ENCODE measurements at places on chromosomes 12 and 14.

GRCh38 chr12:116898669-116899068, 12.1 kb upstream of the FBXW8 start:
- DNase-seq = no peak

GRCh38 chr12:77894556-77894955, 63.9 kb downstream of the NAV3 start:
- no peak for DNase-seq

GRCh38 chr14:88005978-88006851, 1.3 kb downstream of the GPR65 start:
- DNase-seq = no peak

GRCh38 chr12:111788178-111788654, 21.5 kb downstream of the ALDH2 start:
- no peak for DNase-seq

DNA sequence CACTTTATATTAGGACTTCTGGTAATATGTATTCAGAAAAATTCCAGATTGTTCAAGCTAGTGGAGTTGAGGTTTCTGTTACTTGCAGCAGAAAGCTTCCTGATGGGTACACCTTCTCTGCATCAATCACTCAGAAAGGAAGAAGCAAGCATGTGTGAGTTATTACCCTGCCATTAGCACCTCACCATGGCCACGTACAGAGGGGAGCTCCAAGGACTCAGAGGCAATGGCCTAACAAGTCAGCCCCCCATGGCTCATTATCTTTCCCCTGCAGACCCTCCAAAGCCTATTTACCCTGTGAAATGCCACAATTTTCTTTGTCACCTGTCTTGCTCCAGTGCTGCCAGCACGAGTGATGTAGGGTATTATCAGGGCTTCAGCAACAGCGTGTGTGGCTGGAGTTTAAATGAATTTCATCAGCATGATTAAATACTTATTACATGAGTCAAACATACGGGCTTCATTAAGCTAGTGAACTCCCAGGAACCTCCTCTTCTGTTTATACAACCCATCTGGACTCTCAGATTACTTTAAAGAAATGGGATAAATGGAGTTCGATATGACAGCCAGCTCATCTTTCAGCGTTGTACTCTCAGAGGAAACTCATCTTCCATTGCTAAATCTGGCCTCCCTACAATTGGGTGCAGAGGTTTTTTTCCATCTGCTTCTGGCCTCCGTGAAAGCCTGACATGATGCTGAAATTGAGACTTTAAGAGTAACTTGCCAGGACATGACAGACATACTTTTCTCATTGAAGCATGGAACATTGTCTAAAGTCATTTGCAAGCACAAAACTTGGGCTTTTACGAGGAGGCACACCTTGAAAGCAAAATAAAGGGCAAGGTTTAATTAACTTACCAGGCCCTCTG, 135.9 kb downstream of the TMEM30B start:
- peak; percentile 34 for DNase-seq

- no peak for DNase-seq
These were observed 183.5 kb downstream of the NUAK1 start for GRCh38 chr12:105954951-105955931.

DNA sequence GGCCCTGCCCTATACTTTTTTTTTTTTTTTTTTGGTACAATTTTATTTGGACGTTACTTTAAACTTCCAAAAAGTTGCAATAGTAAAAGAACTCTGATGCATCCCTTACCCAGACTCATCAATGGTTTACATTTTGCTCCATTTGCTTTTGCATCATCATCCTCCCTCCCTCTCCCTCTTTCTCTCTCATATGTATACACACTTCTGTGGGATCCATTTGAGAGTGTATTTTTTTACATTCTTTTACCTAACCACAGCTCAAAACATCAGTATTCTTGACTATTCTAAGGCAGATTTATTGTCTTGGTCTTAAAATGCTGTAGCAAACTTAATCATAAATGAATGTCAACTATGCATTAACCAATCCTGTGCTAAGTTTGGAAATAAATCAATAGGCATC, 111.6 kb downstream of the PRICKLE1 start:
- DNase-seq = no peak

DNA sequence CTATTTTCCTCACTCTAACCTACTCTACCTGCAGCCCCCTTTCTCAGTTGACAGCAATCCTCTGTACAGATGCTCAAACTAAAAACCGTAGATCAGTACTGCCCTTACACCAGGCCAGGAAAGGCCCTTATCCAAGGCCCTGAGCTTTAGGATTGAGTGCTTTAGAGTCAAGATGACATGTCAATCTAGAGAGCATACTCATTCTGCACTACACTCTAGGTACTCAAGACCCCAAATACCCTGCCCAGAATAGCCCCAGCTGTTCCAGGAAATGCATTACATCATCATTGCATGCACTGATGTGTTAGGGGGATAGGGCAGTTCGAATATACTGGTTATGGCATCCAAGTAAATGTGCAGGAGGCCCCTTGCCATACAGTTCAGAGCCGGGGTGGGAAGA, 3.5 kb upstream of the PHLDA1 start:
- DNase-seq = no peak

DNA sequence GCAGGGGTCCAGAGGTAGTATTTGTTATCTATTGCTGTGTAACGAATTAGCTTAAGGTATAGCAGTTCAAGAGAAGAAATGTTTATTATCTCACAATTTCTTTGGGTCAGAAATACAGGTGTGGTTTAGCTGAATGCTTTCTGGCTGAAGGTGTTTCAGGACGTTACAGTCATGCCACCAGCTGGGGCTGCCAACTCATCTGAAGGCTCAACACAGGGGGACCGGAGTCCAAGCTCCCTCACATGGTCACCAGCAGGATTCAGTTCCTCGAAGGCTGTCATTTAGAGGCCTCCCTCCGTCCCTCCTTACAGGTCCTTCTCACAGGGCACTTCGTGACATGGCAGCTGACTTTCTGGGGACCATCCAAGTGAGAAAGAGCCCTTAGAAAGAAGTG, 37.5 kb upstream of the SINHCAF start:
- no peak for DNase-seq

- DNase-seq = no peak
These were observed 47.6 kb downstream of the UTP20 start for GRCh38 chr12:101327546-101327945.

GRCh38 chr14:43183916-43184315, 1323.2 kb downstream of the FSCB start:
- no peak for DNase-seq

DNA sequence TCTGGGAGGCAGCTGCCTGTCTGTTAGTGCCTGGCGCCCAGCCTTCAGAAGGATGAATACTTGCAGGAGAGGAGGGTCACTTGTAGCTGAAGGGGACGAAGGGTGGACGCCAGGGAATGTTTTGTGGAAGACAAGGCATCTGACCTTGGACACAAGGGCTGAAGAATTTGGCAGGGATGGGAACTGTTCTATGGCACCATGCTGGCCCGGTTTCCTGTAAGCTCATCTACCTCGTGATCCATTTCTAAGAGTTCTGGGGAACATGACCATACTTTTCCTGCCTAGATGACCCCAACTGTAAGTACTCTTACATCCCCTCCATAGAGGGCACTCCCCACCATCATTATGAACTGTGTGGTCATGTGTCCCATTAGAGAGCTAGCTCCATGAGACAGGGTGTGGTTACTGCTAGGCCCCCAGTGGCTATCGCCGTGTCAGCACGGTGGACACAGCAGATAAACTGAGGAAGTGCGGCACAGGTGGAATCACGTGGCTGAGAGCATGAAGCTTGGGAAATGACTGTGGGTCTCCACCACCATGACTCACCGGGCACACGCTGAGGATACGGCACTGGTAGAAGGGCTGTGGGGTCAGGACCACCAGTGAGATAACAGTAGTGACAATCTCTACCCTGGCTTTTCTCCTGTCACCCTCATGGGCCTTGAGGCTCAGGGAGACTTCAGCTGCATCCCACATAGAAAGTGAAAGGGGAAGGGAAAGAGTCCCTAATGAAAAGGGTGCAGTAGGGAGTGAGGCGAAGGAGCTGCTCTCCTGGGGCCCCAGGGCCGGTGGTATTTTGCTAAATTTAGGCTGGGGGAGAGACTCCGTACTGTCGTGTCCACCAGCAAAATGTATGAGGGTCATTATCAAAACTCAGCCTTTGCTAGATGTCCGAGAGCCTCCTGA, 252.6 kb downstream of the FOXN3 start:
- no peak for DNase-seq

DNA sequence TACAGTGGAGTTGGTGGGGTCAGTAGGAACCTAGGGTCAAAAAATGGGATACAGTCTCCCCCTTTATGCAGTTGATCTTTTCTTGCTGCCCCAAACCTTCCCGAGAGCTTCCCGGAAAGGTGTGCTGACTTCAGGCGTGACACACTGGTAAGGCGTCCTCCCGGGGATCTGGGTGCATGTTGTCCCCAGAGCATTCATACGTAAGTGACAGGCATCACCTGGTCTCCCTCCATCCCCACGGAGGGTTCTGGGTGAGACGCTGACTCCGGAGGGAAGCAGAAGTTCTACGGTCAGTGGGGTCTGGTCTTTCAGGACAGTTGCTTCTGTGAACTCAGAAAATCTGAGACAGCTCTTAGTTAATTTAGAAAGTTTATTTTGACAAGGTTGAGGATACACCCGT, 159.6 kb upstream of the RTL1 start:
- DNase-seq = no peak

DNA sequence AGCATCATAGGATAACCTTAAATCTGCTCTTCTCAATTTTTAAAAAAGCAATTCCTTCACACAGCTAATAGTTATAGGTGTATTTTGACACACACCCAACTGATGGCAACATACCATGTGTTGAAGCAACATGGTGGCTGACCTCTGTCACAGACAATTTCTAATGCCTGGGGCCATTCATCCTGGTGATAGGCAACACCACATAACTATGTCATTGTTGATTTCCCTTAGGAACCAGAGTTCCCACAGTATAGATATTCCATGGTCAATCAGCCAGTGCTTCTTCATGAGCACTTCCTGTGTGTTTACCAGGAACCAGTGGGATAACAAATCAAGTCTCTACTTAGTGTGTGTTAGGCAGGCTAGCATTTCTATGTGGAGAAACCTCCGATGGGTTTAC, 88.3 kb downstream of the FIGNL2 start:
- no peak for DNase-seq

GRCh38 chr12:1384910-1385309, 209.5 kb downstream of the FBXL14 start:
- DNase-seq = no peak

DNA sequence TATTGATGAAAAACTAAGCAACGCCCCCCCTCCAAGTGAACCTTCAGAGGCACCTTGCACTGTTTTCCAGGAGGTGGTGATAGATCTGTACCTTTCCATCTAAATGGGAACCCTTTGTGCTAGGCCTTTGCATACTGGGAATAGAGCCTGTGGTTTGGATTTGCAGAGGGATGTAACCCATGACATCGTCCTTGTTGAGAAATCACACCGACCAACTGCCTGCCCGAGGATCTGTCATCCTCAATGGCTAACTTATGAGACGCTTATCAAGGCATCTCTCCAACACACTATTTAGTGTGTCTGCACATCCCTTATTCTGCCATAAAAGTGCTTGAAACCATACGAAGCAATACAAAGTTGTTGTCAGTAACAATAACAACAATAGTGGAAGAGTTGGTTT, 22.9 kb downstream of the NTN4 start:
- DNase-seq = no peak

- DNase-seq = no peak
These were observed 260.5 kb upstream of the TMTC1 start for GRCh38 chr12:30044206-30044605.

GRCh38 chr12:116597886-116598285, 38.7 kb downstream of the MAP1LC3B2 start:
- DNase-seq = no peak

DNA sequence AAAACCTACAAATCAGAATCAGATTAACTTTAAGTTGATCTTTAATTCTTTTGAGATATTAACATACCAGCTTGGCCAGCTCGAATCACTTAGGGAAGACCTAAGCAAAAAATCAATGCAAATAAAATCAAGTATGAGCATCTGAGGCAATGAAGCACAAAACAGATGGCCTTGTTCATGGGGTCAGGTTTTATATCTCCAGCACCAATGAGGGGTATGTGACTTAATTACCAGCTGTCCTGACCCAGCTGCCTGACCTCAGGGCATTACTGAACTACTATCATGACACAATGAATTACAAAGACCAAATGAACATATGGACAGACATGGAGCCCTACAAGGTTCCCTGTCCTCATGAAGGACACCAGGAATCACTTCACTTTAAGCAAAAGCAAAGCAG, 70.5 kb downstream of the FGD6 start:
- no peak for DNase-seq

- no peak for DNase-seq
These were observed 740.9 kb downstream of the GALC start for GRCh38 chr14:87252103-87252502.

DNA sequence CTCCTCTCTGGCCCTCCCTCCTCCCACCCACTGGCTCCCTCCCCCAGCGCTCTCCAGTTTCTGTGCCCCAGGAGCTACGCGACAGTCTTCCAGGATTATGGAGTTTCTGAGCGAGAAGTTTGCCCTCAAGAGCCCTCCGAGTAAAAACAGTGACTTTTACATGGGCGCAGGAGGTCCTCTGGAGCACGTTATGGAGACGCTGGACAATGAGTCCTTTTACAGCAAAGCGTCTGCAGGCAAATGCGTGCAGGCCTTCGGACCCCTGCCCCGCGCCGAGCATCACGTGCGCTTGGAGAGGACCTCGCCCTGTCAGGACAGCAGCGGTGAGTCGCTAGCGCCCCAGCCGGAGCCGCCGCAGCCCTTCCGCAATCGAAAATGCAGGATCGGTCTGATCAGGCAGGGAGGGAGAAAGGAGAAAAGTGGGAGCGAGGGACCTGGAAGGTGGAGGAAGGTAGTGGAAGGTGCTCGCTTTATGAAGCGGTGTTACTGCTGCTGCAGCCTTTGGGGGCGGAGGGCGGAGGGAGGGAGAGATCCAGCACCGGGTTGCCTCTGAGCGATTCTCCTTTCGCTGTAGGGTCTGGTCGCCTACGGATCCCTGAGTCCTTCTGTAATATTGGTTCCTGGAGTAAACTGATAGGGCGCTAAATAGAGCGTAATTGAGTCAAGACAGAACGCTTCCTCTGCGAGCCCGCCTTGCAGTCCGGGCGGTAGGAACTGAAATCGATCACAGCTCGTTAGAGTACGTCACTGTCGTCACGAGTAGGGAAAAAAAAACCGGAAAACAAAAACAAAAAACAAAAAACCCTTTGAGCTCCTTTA, at the start of gene ALX1:
ALX1 (plus strand) TSS at position 56 of the 819 bp plus-strand sequence; CDS start at position 98, 42 bp downstream.
- peak; percentile 69 for DNase-seq

DNA sequence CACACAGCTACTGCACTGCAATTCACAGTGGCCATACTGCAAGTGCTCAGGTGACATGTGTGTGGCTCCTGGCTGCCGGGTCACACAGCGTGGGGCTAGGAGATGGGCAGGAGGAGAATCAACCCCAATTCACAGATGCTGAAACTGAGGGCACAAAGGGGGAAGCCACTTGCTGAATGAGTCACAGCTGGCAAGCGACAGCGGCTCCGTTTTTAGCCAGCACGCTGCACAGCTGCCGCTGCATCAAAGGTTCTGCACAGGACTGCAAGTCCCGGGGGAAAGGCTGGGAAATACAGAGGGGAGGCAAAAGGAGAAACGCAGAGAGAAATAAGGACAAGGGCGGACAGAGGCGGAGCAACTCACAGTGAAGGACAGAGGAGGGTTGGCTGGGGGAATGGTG, 57.9 kb downstream of the KDM2B start:
- DNase-seq = no peak

Measured in left kidney (tissue), 8 donors.